ENCODE measurements at places on chromosomes 2 and 18.

- no peak for DNase-seq
Observed at GRCh38 chr2:129396980-129397599, 582.4 kb upstream of the RAB6C start.

DNA sequence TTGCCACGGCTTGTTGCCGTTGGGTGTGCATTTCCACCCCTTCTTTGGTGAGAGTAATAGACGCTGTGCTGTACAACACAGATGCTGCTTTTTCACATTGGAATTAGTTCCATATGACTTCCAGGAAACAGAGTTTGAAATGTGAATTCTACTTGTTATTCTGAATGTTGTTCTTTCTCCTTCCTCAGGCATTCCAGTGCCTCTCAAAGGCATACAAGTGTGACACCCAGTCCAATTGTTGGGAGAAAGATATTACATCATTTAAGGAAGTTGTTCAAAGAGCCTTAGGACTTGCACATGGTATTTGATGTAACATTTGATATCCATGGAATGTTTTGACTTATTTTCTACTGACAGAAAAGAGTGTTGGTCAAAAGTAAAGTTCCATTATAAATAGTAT, 134.4 kb upstream of the LTBP1 start:
- DNase-seq: no peak

DNA sequence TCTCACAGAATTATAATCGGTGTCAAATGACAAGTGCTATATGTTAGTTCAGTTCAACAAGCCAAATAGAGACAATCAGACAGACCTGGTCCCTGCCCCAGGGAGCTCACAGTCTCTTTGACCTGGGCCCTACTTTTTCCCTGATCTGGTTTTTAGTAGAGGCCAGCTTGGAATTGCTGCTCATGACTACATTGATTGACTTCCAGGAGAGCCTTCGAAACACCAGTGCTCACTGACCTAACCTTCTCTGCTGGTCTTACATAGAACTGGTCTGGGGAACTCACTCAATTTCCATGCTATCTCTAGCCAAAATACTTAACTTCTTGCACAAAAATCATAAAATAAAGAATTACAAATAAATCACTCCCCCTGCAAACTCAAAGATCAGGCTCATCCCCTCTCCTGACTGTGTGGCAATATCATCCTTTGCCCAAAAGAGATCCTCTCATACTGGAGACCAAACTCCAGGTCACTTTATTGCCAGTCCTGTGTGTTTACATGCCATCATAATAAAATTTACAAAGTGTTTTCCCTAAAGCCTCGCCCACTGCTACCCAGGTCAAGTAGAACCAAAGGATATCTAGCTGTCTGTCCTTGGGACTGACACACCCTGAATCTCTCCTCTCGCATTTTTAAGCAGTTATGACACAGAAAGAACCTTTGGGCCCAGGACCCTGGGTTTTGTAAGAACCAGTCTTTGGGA, 53.2 kb downstream of the PROC start:
- DNase-seq: no peak

- no peak for DNase-seq
Observed at GRCh38 chr2:219542931-219543595, 546 bp downstream of the CHPF start.

GRCh38 chr18:2878656-2879330, 32.0 kb downstream of the EMILIN2 start:
- no peak for DNase-seq

GRCh38 chr2:53467467-53468180, 300.0 kb upstream of the CHAC2 start:
- no peak for DNase-seq

- DNase-seq: no peak
Observed at GRCh38 chr2:56369316-56369715, 185.5 kb downstream of the CCDC85A start.

DNA sequence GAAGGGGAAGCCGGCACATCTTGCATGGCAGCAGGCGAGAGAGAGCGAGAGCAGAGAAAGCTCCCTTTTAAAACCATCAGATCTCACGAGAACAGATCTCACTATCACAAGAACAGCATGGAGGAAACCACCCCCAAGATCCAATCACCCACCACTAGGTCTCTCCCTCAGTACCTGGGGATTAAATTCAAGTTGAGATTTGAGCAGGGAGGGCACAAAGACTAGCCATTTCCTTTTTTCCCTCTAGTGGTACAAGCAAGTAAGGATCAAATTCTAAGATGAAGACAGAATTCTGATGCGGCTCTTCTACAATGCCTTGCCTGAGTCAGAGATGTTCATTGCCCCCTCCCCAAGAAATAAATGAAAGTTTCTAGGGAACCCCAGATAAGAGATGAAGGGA, 45.6 kb upstream of the ANKRD44 start:
- DNase-seq: no peak

Measured in NCI-H2081 treated with DMSO at 0.1 percent for 48 hours (cell line).